Activated T-helper 1 cell treated with Interleukin-2 at 50 U/mL for 16 hours (primary cell): ENCODE measurements at places on chromosomes 7 and 10.
A peak's percentile ranks its signal among the peaks of the same experiment; 100 is the strongest.

DNA sequence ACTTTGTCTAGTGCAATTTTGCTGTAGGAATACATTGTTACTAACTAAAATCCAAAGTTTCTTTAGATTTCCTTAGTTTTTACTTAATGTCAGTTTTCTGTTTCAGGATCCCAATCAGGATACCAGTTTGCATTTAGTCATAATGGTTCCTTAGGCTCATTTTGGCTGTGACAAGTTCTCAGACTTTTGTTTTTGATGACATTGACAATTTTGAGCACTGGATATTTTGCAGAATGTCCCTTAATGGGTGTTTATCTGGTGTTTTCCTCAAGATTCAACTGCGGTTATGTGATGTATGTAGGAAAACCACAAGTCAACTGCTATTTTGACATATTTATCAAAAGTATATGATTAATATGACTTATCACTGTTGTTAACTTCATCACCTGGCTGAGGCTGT is 482.6 kb downstream of the PCDH15 start:
- DNase-seq: no peak

DNA sequence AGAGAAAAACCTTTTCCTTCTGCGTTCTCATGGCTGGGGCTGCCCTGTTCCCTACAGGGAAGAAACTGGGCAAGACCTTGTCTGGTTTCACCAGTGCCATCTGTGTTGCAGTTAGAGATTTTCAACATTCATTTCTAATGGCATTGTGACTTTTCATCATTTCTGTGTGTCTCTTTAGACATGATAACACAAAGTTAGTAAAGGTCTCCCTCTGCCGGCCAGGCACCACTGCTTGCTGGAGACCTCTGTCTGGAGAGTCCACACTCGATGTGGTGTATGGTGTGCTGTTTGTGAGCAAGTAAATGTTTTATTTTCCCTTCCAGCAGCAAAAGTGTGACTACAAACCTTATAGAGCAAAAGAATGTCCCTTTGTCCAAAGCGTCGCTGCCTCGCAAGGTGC is 213.5 kb downstream of the PAXIP1 start:
- DNase-seq: no peak

- no peak for DNase-seq
Measured at GRCh38 chr7:28573651-28574301, 161.5 kb downstream of the CREB5 start.

DNA sequence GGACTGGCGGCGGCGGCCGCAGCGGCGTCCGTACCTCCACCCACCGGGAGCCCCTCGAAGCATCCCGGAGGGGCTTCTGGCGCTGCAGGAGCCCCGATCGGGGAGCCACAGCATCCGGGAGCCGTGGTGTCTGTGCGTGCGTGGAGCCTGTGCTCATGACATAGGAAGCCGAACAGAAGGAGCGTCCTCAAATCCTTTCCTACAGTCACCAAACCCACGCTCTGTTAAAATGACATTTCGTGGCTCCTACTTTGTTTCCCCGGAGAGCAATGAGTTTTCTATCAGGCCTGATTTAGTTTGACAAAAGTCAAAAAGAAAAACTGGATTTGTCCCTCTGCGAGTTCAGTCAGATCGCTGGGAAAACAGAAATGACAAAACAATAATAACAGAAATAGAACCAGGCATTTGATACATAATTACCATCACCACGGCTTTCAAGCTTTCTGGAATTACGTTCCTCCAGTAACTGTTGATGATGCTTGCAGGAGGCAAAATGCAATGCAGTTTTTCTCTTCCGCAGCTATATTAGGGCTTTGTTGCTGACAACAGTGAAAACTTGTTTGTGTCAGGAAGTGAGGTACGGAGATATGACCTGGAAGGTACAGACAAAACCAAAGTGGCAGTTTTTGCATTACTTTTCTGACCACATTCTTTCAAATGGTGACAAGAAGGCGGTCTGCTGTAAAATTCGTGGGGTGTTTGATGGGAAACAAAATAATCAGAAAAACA is 219.3 kb upstream of the MKLN1 start:
- peak; percentile 13 for DNase-seq

GRCh38 chr10:114188900-114189299 is 9.7 kb downstream of the TDRD1 start:
- DNase-seq: no peak

DNA sequence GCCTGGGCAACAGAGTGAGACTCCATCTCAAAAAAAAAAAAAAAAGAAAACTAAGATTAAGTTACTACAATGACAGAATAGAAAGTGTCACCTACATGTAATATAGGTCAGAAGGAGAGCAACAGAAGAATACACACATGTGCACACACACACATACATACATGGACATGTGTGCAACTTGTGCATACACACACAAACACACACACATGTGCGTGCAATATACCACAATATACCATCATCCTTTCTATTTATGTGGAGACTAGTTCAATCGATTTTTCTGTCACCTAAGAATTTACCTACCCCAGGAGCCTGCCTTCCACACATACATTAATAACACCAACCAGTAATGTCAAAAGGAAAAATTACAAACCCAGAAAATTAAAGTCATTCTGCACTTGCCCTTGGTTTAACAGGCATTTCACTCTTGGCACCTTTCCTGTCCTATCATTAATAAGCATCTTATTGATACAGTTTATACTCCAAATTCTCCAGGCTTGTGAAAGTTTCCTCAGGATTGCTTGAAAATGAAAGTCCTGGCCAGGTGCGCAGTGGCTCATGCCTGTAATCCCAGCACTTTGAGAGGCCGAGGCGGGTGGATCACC is 2.5 kb downstream of the PNLIPRP1 start:
- no peak for DNase-seq

GRCh38 chr10:97016728-97017473 is 168.9 kb downstream of the SLIT1 start:
- no peak for DNase-seq

- DNase-seq: no peak
Measured at GRCh38 chr10:93458821-93459257, 23.3 kb downstream of the MYOF start.

DNA sequence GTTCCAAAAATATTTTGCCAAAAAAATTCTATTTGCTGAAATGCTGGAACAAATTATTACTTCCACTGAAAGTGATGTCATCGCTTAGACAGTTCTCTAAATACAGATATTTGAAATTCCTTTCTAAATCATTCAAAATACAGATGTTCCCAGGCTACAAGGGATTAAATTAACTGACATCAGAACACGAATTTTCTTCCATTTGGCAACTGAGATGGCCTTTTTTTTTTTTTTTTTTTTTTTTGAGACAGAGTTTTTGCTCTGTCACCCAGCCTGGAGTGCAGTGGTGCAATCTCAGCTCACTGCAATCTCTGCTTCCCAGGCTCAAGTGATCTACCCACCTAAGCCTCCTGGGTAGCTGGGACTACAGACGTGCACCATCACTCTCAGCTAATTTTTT is 57.0 kb downstream of the P4HA1 start:
- DNase-seq: no peak

- DNase-seq: no peak
Measured at GRCh38 chr10:50335397-50335796, 84.1 kb upstream of the ASAH2 start.

GRCh38 chr10:48399056-48399541 is 92.6 kb downstream of the MAPK8 start:
- no peak for DNase-seq

DNA sequence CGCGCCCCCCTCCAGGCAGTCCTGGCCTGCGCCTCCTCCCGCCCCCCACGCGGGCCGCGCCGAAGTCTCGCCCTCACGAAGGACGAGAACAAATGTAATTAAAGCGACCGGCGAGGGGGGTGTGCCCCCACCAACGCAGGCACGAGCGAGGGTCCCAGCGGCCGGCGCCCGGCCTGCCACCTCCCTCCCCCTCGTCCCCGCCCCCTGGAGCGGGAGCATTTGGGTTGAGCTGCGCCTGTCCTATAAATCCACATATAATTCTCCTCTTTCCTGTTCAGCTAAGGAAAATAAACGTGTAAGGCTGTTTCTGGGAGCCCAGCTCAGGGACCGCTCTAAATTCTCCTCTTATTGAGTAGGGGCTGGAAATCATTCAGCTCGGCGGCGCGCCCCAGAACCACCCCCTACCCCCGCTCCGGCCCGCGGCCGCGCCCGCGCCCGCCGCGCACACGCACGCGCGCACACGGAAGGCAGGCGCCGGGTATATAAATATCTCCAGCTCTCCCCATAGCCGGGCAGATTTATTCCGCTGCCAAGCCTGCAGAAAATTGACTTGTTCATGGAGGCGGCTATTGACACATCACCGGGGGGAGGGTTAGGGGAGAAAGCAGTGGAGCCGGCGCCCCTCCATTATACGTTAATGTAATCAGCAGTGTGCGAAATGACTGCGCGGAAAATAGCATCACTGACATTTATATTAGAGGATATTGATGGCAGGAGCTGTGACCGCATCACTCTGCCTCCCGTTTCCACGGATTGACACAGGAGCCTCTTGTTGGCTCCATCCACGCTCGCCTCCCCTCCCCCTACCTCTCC is 61.6 kb upstream of the BTRC start:
- no peak for DNase-seq

DNA sequence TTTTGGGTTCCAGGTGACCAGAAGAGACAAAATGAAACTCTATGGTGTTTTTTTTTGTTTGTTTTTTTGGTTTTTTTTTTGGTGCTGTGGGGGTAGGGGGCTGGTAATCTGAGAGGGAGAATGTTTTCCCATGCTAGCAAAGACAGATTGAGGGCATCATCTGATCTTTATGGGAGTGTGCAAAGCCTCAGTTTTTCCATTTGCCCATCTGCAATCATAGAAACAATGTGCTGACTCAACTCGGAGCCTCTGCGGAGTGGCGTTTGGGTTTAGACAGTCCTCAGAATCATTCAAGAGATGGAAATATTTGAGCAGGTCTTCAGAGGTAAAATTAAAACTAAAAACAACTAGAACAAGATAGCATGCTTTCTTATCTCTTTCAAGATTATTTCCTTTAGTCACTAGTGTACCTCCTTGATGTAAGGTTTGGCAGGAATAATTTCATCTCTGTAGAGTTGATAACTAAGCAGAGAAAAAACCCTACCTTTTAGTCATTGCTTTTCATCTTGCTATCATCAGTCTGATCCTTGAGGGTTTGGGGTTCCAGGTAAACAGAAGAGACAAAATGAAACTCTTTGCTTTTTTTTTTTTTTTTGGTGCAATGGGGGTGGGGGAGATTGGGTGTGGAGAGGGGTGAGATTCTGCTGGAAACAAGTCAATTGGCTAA is 18.0 kb downstream of the CNNM2 start:
- DNase-seq: no peak
